ENCODE measurements at places on chromosomes 11 and 22. TPM values are rescaled to one million over a fixed set of nuclear protein-coding genes. Genes with fewer than 3 reads are reported as not detected.

The BTBD18 gene
- total RNA-seq: not detected

The MS4A6A gene
- total RNA-seq: not detected

The FUT4 gene
- 2.9 TPM for total RNA-seq

The CHADL gene
- 0.18 TPM for total RNA-seq
